Thyroid gland (tissue), 4 donors: ENCODE measurements at places on chromosomes 4 and X. TPM values are rescaled to one million over a fixed set of nuclear protein-coding genes. Genes with fewer than 3 reads are reported as not detected.

The MPC1L gene
- total RNA-seq, result not detected

The GATA1 gene
- total RNA-seq, result not detected

GRCh38 chrX:39808471-39808917 lies 289.3 kb downstream of the BCOR start:
- H3K27me3 ChIP-seq, result no peaks in the 10 kb centered on the region
- H3K4me3 ChIP-seq, result no peak overlapping the region
- no peak for DNase-seq
- H3K27ac ChIP-seq, result no peak overlapping the region
- H3K4me1 ChIP-seq, result peaks cover 10% of the 10 kb centered on the region

DNA sequence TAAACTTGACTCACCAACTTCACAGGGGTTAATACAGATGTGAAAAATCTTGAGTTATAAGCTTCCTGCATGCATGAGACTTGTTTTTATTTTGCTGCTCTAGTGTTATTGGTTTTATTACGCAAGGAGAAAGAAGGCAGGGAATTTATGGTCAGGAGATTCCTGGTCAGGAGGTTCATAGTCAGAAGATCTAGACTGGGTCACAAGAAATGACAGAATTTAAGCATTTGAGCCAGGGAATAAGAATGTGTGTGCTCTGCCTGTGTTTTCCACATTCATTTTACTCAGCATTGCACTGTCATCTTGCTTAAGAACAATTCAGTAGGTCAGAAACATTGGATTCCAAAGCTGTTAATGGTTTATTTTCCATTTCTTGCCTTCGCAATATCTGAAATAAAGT lies 2522.1 kb downstream of the ARAP2 start:
- no peak for DNase-seq
- H3K4me3 ChIP-seq, result no peak overlapping the region
- H3K36me3 ChIP-seq, result no peaks in the 10 kb centered on the region

DNA sequence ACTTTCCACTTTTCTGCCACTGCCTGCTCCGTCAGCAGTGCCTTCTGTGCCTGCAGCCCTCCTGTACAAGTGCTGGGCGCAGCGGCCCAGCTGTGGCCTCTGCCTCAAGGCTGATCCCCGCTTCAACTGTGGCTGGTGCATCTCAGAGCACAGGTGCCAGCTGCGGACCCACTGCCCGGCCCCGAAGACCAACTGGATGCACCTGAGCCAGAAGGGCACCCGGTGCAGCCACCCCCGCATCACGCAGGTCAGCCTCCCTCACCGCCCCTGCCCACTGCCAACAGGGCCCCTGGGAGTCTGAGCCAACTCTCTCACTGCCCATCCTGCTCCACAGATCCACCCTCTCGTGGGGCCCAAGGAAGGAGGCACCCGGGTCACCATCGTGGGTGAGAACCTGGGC lies 7.5 kb downstream of the PLXNA3 start:
- H3K36me3 ChIP-seq, result peaks cover 6% of the 10 kb centered on the region
- no peak overlapping the region for H3K4me3 ChIP-seq
- no peaks in the 10 kb centered on the region for H3K4me1 ChIP-seq
- H3K27ac ChIP-seq, result no peak overlapping the region
- no peak for DNase-seq
- no peaks in the 10 kb centered on the region for H3K27me3 ChIP-seq

GRCh38 chr4:11438647-11439046 lies 10.0 kb upstream of the HS3ST1 start:
- no peaks in the 10 kb centered on the region for H3K27me3 ChIP-seq
- H3K4me1 ChIP-seq, result no peaks in the 10 kb centered on the region
- no peak for DNase-seq
- H3K27ac ChIP-seq, result no peak overlapping the region
- H3K36me3 ChIP-seq, result no peaks in the 10 kb centered on the region

DNA sequence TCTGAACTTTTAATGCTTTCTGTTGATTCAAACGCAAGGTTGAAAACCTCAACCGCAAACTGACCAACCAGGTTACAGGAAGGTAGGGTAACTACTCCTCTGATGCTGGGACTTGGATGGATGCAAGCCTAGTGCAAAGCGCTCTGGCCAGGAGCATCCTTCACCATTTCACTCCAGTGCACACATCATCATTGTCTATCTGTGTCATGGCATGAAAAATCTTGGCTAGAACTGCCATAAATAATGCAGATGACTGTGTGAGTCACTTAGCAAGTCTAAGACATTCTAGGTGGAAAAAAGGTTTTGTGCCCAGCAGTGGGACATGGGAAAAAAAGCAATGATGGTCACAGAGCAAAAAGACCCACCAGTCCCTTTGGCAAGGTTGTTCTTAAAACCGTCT lies 10.9 kb downstream of the ADGRA3 start:
- H3K4me3 ChIP-seq, result no peak overlapping the region
- no peak for DNase-seq
- H3K27me3 ChIP-seq, result no peaks in the 10 kb centered on the region
- H3K4me1 ChIP-seq, result peaks cover 21% of the 10 kb centered on the region
- H3K36me3 ChIP-seq, result no peaks in the 10 kb centered on the region
